ENCODE measurements at places on chromosomes 13 and 19. TPM values are rescaled to one million over a fixed set of nuclear protein-coding genes. Genes with fewer than 3 reads are reported as not detected.

The FCER2 gene
- total RNA-seq, result not detected

The RGS9BP gene
- total RNA-seq, result 15.3 TPM

The LILRA2 gene
- total RNA-seq, result 1.8 TPM

DNA sequence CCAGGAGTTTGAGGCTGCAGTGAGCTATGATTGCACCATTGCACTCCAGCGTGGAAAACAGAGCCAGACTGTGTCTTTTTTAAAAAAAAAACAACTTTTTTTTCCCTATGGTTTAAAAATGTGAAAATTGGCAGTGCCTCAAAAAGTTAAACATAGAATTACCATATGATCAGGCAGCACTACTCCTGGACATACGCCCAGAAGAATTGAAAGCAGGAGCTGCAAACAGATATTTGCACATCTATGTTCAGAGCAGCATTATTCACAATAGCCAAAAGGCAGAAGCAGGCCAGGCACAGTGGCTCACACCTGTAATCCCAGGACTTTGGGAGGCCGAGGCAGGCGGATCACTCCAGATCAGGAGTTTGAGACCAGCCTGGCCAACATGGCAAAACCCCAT is 3.8 kb upstream of the RETN start:
- no peaks in the 10 kb centered on the region for H3K27me3 ChIP-seq
- no peaks in the 10 kb centered on the region for H3K36me3 ChIP-seq
- no peaks in the 10 kb centered on the region for H3K4me1 ChIP-seq
- no peak overlapping the region for H3K4me3 ChIP-seq
- DNase-seq, result no peak

DNA sequence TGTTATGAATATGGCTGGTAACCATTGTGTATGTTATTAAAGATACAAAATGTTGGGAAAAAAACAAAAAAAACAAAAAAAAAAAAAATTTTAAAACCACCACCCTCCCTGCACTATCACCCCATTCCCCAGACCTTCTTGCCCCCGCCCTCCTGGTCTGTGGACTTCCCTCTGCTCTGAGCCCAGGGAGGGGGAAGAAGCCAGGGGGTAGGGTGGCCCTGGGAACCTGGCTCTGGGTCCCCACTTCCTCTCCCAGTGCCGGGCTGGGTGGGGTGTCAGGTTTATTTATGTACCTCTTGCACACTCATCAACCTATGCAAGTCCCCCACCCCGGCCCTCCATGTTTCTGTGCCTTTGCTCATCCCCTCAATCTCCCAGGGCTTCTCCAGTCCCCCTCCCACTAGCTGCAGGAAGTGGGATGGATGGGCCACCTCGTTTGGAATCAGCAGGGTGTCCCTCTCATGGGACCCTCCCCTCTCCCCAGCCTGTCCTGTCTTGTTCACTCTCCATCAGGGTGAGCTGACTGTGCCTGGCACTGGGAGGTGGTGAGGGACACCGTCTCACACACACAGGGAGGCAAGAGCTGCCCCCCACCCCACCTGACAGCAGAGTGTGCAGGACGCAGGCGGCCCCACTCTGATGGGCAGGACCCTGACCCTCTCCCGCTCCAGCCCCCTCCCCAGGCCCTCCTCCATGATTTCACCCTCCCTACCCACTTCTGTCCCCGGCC is 5.9 kb downstream of the PAF1 start:
- H3K4me1 ChIP-seq, result peaks cover 4% of the 10 kb centered on the region
- H3K27me3 ChIP-seq, result no peaks in the 10 kb centered on the region
- H3K27ac ChIP-seq, result no peak overlapping the region
- H3K4me3 ChIP-seq, result no peak overlapping the region

GRCh38 chr13:46745706-46746105 is 51.3 kb downstream of the ESD start:
- H3K27ac ChIP-seq, result no peak overlapping the region
- H3K4me1 ChIP-seq, result no peaks in the 10 kb centered on the region
- H3K27me3 ChIP-seq, result no peaks in the 10 kb centered on the region
- H3K4me3 ChIP-seq, result no peak overlapping the region

DNA sequence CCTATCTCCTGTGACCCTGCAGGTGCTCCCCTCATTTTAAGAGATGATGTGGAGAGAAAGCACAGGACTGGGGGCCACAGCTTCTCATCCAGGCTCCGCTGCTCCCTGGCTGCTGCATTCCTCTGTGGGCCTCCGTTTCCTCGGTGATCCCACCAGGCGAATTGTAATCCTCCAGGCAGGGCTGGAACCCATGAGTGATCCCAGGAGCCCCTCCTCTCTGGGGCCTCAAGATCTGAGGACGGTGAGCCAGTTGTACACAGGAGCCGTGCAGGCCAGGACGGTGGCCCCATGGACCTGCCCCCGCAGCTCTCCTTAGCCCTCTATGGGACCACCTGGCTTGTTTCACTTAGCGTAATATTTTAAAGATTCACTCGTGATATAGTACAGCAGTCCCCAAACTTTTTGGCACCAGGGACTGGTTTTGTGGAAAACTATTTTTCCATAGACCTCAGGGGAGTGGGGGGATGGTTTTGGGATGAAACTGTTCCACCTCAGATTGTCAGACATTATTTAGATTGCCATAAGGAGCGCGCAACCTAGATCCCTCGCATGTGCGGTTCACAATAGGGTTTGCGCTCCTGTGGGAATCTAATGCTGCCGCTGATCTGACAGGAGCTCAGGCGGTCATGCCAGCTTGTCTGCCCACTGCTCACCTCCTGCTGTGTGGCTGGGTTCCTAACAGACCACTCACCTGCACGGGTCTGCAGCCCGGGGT is 5.6 kb downstream of the FFAR3 start:
- DNase-seq, result no peak
- no peaks in the 10 kb centered on the region for H3K27me3 ChIP-seq
- H3K4me3 ChIP-seq, result no peak overlapping the region
- H3K36me3 ChIP-seq, result no peaks in the 10 kb centered on the region
- H3K27ac ChIP-seq, result no peak overlapping the region

DNA sequence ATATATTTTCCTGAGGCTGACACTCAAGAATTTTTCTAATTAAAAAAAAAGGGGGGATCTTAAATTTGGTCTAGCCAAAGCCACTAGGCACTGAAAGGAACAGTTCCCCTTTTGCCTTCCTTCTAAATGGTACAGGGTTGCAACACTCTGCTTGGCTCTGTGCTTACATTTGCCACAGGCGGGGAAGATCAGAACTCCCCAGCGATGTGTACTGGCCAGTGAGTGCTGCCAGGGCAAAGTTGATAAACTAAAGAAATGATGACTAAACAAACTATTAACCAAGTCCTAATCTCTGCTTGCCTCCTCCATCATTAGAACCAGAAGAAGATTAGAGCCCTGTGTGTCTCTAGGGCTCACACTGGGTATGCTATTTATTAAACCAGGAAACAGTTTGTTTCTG is 75.3 kb upstream of the SCEL start:
- no peaks in the 10 kb centered on the region for H3K27me3 ChIP-seq
- no peak overlapping the region for H3K27ac ChIP-seq
- H3K4me3 ChIP-seq, result no peak overlapping the region
- no peaks in the 10 kb centered on the region for H3K36me3 ChIP-seq
- peak; percentile 77 for DNase-seq
